ENCODE measurements at places on chromosomes 7 and 10.

DNA sequence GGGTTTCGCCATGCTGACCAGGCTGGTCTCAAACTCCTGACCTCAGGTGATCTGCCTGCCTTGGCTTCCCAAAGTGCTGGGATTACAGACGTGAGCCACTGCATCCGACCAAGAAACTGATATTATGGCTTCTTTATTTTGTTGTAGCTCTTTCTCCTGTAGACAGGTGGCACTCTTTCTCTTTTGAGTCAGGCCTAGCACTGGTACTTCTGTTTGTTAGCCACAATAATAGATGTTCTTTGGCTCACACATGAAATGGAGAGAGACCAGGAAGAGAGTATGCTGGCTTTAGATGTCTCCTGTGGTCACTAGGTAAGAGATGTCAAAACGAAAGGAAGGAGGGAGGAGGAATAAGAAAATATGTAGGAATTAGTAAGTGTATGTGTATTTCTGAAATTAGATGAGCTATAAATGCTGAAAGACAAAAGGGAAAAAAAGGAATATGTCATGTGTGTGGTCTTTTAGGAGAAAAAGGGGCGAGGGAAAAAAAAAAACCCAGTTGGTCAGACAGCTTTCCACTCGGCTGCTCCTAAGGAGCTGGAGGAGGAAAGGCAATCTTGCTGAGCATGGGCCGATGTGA, 78.7 kb downstream of the CLEC2L start:
- DNase-seq, result no peak

DNA sequence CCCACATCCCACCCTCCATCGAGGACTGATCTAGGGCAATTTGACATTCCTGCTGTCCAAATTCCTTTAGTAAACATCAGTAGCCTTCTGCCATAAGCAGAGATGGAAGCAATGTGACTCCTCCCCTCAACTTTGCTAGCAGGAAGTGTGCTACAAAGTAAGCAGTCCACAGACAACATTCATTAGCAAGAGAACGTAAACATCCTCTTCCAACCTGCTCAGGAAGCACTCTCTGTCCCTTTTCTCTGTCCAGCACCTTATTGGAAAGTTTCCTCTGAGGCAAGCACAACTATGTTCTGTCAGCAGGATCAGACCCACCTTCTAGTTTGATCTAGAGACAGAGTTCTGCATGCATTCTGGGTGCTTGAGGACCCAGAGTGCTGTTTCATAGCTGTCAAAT, 48.1 kb upstream of the LRGUK start:
- DNase-seq, result no peak

DNA sequence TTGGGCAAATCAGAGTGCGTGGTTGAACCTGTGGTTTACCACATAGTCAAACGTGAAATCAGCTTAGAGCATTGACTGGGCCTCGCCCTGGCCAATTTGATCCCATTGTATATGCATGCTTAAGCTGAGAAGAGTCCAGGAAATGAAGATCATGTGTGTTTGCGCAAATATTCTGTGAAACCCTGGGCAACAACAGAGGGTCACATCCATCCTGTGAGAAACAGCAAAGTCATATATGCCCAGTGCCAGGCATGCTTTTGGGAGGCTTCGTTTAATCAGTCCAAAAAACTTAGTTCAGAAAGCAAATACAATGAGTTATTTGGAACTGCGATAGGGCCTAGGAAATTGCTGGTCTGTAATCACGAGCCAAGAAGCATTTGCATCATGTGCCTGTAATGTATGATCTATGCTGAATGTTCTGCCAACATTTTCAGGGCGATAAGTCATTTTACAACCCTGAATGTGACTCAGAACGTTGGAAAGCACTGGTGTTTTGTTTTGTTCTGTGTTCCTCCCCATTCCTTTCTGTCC, 412.1 kb upstream of the CELF2 start:
- no peak for DNase-seq

GRCh38 chr7:132080467-132080866, 495.8 kb downstream of the PLXNA4 start:
- DNase-seq, result no peak

DNA sequence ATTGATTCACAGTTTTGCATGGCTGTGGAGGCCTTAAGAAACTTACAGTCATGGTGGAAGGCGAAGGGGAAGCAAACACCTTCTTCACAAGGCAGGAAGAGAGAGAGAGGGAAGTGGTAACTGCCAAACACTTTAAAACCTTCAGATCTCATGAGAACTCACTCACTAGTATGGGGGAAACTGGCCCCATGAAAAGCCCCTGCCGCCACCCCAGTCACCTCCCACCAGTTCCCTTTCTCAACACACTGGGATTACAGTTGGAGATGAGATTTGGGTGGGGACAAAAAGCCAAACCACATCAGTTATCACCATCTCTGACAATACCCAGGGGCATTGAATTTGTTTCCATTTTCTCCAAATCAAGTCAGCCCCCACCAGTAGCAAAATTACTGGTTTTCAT, 740.4 kb downstream of the GATA3 start:
- DNase-seq, result no peak

- DNase-seq, result no peak
Observed at GRCh38 chr7:78175330-78176100, 376.9 kb downstream of the PHTF2 start.

DNA sequence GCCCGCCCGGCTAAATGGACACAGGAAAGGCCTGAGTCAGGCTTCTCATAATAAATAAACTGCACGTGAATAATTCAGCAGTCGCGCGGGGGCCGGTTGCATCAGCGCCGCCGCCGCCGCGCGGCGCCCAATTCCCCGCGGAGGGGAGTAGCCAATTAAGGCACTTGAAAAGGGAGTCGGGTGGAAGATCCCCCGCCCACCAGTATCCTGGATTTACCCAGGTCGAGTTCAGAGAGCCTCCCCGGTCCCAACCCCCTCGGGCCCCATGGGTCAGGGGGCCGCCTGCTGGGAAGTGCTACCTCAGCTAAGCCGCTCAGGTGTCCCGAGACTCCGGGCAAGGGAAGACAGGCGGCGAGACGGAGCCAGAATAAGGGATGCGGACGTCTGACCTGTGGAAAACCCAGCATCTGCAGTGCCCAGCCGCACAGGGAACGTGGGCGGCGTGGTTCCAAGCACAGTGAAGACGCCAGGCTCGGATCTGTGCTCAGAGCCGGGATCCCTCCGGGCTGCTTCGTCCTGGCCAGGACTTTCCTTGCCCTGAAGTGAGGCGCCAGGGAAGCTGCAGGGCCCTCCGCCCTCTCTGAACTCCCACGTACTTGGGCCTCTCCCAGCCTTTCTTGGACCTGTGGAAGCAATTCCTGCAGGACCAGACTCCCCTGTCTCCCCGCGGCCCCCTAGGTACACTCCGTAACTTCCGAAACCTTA, 7.3 kb upstream of the LBX1 start:
- DNase-seq, result no peak

GRCh38 chr7:40944981-40945585, 757.8 kb downstream of the INHBA start:
- no peak for DNase-seq

DNA sequence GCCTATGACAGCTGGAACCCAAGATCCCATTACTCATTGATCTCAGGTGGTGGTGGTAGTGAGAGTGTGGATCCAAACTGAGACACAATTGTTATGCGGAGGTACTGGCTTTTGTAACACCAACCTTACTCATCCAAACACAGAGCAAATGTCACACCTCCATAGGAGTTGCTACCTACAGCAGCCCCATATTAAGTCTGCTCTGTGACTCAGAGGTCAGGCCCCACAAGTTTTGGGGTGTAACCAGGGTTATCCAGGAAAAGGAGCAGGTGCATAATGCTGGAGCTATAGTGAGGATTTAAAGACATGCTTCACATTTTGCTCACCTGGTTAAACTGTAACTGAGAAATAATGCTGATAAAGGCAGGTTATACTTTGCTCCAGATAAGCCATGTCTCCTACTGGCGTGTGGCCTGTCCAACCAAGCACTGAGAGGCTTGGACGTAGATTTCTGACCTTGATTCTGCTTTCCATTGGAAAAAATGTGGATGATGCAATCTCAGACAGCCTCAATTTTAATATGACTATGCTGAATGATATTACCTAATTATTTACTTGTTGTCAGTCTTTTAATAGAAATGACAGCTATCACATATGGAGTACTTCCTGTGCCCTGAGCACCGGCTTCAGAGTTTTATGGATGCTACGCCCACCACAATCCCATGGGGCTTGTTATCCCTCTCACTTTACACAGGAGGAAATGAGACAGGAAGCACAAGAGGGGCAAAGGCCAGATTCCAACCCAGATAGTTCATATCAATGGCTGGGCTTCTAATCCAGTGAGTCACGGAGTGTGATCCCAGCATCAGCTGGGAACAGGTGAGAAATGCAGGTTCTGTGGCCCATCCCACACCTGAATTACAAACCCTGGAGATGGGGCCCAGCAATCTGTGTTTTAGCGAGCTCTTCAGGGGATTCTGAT, 181.3 kb downstream of the CHN2 start:
- no peak for DNase-seq

DNA sequence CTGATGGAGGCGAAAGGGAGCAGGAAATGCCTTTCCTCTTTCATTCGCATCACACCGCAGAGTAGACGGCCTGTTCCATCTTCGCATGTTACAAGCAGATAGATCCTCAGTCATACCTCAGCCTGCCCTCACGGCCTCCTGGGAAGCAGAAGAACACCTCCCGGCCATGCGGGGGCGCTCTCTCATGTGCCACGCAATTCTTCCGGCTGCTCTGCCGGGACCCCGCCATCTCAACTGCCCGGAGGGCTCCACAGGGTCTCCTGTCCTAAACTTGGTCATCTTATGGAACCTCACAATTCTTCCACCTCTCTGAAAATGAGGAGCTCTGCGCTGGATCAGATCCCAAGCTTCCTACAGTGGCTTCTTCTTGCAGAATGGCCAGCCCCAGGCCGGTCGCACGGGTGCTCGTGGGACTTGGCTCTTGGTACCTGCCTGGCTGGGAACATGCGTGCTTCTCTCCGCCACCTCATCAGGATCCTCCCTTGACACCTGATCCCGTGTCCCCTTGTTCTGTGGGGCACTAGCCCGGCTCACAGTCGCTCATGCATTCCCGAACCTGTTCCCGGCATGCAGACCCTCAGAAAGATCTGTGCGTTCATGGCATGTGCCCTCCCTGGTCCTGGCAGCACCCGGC, 262.8 kb upstream of the SHH start:
- no peak for DNase-seq

- DNase-seq, result no peak
Observed at GRCh38 chr10:86914734-86915133, 42.7 kb downstream of the MMRN2 start.

GRCh38 chr7:156039971-156040677, 227.9 kb upstream of the SHH start:
- DNase-seq, result no peak

- no peak for DNase-seq
Observed at GRCh38 chr7:3573151-3573550, 272.1 kb downstream of the SDK1 start.

- no peak for DNase-seq
Observed at GRCh38 chr7:82530361-82530760, 86.8 kb upstream of the CACNA2D1 start.

GRCh38 chr10:97865488-97865887, 15.8 kb downstream of the GOLGA7B start:
- no peak for DNase-seq

DNA sequence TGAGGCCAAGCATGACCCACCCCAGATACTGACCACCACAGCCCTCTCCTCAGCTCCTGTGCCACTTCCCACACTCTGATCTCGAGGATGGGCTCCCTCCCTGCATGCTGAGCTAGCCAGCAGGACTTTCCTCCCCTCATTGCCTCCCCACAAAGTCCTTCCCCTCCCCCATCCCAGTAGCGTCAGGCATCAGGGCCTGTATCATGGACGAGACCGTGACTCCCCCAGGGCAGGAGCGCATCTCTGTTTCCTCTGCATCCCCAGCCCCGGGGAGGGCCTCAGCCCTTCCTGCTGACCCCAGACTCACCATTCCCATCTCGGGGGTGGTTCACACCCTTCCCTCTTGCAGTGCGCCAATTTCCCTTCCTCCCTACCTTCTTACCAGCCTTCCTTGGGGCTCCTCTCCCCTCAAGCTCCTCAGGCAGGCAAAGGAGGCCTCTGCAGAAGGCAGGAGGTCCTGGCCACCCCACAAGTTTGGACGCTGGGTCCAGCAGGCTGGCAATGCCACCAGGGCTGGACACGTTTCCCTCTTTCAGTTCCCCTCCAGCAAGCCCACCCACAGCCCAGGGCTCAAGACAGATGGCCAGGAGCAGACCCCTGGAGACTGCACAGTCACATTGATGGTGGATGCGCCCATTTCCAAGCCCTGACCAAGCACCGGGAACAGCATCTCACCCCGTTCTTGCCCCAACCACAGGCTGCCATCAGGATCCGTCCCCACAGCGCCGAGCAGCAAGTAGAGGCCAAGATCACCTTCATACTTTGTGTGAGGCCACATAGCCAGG, 36.5 kb downstream of the GRID1 start:
- no peak for DNase-seq

GRCh38 chr10:101308051-101308450, 45.9 kb upstream of the BTRC start:
- no peak for DNase-seq
